Activated CD4-positive, CD25-positive, alpha-beta regulatory T cell treated with anti-CD3 and anti-CD28 coated beads, Interleukin-2, amount 50 U/mL, for 24 hours (primary cell): ENCODE measurements at places on chromosomes 6 and 20.

DNA sequence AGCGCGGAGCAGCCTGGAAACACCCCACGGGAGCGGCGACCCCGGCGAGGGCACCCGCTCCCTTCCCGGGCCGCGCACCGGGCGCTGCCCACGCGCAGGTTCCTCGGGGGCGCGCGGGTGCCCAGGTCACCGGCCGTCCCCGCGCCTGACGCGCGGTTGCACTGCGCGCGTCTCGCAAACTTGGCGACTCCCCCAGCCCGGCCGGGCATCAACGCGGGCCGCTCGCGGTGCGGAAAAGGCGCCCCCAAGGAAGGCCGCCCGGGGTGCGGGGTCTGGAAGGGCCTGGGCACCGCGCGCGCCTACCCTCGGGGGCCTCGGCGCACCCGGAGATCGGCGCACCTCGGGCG, 555 bp upstream of the ZBTB46 start:
- no peak for ATAC-seq

DNA sequence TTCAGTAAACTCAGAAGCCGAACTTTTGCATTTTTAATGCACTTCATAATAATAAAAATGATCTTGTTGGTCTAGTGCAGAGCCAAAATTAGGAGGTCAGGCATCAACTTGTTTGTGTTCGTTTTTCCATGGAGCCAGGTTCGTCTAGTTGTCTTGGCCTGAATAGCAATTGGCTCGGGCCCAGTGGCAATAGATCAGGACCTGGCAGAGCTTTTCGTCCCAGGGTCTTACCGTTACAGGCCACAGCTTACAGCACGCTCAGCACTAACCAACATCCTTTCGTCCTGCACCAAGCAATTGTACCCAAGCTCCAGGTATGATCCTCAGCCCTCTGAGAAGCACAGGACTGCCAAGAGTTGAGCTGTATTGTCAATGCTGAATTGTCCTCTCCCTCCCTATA, 240.5 kb upstream of the PLN start:
- no peak for ATAC-seq

DNA sequence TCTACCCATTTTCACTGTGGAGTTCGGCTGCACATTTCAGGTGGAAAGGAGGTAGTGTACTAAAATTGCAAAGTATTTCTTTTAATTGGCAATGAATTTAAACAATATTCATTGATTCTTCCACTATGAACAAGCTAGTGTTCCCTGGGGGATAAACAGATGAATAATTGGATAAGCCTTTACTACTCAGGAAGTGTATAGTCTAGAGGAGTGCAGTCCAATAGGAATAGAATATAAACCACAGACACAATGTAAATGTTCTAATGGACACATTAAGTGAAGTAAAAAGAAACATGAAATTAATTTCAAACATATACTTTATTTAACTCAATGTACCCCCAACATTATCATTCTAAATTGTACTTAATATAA, 28.7 kb downstream of the SGK1 start:
- ATAC-seq, result no peak

GRCh38 chr6:68701159-68701558, 66.1 kb downstream of the ADGRB3 start:
- ATAC-seq, result no peak

GRCh38 chr20:45946149-45946970, 11.9 kb downstream of the PCIF1 start:
- ATAC-seq, result peak; percentile 60

GRCh38 chr6:131890091-131890490, 61.1 kb downstream of the CCN2 start:
- no peak for ATAC-seq

- no peak for ATAC-seq
Observed at GRCh38 chr6:76631622-76632021, 559.2 kb upstream of the IMPG1 start.

DNA sequence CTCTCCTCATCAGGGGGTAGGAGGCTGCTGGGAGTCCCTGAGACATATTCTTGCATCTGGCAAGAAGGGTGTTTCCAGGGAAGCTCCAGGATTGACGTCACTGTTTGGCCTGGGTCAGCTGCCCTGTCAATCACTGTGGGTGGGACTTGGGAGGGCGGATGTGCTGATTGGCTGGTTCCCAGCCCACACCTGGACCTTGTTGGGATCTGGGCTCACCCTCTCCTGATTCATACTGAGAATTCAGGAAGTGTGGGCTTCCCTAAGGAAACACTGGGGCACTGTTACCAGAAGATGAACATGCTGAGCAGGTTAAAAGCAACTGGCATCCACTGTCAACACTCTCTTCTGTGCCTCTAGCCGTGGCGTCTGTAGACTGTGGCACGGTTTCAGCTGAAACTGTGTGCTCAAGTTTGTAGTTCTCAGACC, 36.5 kb downstream of the CDH26 start:
- ATAC-seq, result no peak

DNA sequence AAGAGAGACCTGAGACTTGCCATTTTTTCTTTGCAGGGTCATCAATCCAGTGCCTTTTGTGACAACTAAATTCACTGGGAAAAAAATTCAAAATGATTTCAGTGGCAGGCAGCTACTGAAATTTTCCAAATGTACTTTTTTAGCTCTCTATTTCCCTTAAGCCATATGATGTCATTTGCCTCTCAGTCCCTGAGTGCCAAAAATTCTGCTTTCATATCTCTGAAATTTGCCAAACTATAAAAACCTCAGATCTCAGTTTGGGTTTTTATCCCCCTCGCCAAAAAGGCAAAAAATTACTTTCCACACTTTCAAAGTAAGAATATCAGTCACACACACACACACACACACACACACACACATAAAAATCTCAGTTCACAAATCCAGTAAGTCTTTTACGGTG, 651.3 kb upstream of the ARID1B start:
- ATAC-seq, result no peak

DNA sequence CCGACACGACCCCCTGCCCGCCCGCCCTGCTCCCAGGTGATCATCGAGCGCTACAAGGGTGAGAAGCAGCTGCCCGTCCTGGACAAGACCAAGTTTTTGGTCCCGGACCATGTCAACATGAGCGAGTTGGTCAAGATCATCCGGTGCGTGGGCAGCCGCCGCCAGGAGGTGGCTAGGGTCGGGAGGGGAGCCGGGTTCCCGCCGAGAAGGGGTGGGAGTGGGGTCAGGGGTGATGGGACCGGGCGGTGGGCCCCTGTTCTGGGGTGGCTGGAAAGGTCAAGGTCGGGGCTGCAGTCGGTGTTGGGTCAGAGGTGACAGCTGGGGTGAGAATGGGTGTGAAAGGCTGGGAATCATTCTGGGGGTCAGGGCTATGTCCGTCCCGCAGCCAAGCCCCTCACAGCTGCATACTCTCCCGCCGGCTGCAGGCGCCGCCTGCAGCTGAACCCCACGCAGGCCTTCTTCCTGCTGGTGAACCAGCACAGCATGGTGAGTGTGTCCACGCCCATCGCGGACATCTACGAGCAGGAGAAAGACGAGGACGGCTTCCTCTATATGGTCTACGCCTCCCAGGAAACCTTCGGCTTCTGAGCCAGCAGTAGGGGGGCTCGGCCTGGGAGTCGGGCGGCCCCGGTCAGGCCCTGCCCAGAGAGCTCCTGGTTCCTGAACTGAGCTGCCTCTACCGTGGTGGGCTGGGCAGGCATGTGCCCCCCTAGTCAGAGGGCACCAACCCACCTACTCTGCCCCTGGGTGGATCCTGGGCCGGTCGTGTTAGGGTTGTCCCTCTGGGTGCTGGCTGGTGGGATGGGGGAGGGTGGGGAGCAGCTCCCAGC, 1.0 kb downstream of the MAP1LC3A start:
- ATAC-seq, result no peak

DNA sequence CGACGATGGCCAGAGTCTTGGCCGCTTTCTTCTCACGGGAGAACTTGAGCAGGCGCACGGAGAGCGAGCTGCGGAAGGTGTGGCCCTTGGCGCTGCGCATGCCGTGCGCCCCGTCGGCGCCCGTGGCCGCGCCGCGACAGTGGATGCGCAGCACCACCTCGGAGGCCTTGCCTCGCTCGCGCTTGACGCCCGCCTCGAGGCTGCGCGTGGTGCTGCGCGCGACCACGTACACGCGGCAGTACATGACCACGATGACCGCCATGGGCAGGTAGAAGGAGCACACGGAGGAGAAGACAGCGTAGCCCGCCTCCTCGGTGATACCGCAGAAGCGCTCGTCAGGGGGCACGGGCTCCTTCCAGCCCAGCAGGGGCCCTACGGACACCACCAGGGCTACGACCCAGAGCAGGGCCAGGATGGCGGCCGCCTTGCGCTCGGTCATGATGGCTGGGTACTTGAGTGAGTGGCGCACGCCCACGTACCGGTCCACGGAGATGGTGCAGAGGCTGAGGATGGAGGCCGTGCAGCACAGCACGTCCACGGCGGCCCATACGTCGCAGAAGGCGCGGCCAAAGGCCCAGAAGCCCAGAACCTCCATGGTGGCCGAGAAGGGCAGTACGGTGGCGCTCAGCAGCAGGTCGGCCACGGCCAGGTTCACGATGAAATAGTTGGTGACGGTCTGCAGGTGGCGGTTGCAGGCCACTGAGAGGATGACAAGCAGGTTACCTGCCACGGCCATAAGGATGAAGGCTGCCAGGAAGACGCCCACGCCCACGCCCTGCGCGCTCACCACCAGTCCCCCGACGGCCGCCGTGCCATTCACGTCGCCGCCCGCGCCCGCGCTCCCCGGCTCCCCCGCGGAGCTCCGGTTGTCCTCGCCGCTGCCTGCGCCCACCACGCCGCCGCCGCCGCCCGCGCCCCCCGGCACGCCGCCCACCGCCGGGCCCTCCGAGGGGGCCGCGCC, 232.8 kb upstream of the RNF24 start:
- ATAC-seq, result no peak

DNA sequence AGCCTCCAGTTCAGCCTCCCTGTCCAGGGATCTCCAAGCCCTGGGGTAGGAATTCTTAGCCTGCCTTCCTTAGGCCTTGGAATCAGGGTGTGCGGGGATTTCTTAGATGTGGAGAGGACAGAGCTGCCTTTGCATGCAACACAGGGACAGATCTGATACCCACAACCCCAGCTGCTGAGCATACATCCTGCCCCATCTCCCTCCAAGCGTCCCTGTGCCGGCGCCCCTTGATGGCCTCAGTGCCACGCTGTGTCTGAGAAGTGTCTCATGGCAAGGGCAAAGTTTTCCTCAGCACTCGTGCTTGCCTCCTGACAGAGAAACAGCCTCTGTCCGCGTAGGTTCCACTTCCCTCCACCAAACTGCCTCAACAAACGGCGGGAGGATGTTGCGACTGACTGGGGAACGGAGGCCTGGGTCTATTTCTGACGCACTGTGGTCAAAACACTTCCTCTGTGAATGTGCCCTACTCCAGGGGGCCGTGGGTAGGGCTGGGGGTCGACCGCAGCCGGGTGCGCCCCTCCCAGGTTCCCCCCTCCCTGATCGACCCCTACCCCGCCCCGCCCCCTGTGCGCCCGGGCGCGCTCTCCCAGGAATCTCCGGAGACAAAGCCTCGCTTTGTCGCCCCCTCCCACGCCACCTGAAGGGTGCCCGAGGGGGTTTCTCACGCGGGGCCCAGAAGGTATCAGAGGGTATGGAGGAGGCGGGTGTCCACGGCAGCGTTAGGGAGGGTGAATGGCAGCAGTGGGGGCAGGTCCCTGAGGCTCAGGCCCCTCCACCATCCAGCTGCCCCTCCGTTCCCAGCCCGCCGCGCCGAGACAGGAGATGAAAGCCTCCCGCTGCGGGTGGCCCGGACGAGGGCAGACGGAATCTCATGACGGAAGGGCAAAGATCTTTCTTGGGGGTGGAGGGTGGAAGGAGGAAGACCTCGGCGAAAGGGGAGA, 806 bp downstream of the MICAL1 start:
- peak; percentile 27 for ATAC-seq

DNA sequence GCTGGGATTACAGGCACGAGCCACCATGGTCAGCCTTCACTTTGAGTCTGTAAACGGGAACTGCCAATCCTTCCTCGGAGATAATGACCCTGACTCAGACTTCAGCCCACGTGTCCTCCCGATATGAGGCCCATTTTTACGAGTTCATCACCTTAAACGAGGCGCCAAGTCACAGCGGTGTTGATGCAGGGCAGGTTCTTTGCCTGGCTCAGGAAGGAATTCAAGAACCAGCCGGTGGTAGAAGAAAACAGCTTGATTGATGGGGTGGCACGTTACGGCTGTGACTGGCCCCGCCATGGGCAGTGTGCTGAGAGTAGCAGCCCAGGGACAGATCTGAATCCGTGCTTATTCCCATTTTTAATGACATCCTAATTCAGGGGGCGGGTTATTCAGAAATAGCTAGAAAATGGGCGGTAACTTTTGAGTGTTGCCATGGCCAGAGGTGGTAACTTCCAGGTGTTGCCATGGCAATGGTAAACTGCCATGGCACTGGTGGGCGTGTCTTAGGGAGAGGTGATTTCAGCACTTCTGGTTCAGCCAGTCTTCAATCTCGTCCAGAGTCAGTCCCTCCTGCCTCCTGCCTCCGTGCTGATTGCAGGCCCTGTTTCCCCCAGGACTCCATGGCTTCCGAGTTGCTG, 9.1 kb upstream of the MAP1LC3A start:
- no peak for ATAC-seq

- no peak for ATAC-seq
Observed at GRCh38 chr6:124022641-124023040, 219.0 kb downstream of the NKAIN2 start.

- no peak for ATAC-seq
Observed at GRCh38 chr6:109770779-109771178, 79.7 kb downstream of the FIG4 start.

DNA sequence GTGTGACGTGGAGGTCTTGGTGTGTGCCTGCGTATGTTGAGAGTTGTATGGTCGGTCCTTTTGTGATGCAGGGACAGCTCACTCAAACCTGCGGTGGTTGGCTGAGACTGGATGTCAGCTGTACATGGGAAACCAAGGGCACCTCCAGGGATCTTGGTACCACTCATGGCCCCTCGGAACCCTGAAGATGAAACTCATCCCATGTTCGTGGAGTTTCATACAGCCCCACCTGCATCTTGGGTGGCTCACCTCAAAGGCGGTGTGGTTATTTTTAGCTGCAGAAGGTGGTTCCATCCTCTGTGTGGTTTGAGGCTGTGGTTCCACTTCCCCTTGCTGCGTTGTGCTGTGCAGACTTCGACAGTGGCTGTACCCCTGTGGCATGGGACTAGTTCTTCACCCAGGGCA, 52.6 kb upstream of the SLC22A1 start:
- ATAC-seq, result peak; percentile 39

GRCh38 chr6:137102050-137102848, 57.5 kb upstream of the IL20RA start:
- no peak for ATAC-seq

DNA sequence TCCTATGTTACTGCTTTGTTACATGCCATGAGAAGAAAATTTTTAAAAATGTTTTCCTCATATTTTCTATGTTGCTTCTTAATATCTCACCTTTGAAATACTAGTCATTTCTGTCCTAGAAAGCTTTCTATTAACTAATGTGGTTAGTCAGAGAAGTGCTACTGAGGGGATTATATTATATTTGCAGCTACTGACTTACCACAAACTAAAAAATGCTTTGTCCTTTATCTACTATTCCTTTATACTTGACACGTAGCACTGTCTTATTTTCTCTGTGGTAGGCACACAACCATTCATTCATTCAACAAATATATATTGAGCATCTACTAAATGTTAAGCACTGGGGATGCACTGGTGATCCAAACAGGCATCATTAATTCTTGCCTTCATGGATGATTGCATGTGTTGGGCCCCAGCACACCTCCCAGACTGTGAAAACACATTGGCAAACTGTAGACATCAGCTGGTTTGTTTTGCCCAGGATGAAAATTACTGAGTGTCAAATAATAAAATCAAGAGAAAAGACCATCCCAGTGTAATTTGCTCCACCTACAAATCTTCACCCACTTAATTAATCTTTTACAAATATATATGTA, 10.7 kb upstream of the MLIP start:
- ATAC-seq, result no peak
